Natural killer cell (primary cell): ENCODE measurements at places on chromosomes 2 and 18. TPM values are rescaled to one million over a fixed set of nuclear protein-coding genes. Genes with fewer than 3 reads are reported as not detected.

NAT8 gene
- total RNA-seq: not detected

FER1L5 gene
- total RNA-seq: not detected

DNA sequence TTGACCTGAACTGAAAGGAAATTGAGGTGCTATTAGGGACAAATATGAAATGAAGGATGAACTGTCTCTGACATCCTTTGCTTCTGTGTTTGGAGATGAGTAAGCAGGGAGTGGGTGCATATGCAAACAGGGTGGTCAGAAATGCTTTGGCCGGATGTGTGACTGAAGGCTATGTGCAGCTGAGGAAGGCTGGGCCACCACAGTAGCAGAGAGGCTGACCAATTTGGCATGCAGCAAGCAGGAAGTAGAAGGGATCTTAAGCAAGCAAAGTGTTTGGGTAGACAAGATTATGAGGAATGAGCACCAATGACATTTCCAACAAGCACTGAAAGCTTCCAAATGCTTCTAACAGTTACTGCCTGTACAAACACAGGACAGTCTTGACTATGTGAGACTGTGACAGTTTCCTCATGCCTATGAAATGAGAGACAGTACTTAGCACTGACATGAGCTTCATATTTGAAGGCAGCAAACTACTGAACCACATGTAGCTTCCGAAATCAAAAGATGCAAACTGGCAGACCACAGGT is 3.3 kb upstream of the ACTR3 start:
- DNase-seq: peak; percentile 45

DNA sequence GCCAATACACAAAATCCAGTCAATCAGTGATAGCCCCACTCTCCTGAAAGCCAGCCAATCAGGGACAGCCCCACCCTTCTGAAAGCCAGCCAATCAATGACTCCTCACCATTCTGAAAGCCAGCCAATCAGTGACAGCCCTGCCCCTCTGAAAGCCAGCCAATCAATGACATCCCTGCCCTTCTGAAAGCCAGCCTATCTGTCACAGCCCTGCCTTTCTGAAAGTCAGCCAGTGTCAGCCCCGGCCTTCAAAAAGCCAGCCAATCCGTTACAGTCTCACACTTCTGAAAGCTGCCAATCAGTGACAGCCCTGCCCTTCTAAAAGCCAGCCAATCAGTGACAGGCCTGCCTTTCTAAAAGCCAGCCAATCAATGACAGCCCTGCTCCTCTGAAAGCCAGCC is 95.9 kb upstream of the HDAC4 start:
- DNase-seq: no peak

- no peak for DNase-seq
Observed at GRCh38 chr2:43375746-43376522, 149.5 kb upstream of the ZFP36L2 start.

GRCh38 chr18:6871566-6871965 is 142.1 kb downstream of the ARHGAP28 start:
- no peak for DNase-seq

GRCh38 chr2:207833251-207833751 is 63.6 kb upstream of the FZD5 start:
- DNase-seq: no peak

DNA sequence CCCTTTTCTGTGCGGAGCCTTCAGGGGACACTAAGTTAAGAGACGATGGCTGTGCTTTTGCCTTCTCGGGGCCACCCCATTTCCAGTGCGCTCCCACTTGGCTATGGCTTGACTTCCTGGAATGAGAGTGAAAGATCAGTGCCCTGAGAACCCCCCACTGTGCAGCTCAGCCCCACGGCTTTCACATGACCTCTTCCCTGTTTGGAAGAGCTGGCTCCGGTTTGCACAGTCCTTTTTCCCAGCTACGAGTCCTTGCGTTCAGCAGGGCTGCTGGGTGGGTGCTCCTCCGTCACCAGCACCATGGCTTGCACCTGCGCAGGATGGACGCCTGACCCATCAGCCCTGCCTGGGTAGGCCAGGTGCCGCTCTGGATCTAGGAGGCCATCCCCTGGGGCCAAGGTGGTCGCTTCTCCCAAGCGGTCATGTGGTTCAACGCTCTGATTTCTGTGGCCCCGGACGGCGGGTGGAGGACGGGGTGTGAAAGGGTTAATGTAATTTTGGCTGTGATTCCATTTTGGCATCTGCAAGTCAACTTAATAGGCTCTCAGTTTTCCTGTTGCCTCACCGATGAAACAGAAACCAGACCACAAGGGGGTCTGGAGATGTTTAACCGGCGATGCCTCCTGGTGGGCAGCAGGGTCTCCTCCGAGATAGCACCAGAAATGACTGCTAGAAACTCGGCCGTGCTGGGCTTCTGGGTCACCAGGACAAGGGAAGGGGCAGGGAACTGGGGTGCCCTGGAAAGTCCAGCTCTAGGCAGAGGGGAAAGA is 113.1 kb upstream of the HAAO start:
- no peak for DNase-seq

DNA sequence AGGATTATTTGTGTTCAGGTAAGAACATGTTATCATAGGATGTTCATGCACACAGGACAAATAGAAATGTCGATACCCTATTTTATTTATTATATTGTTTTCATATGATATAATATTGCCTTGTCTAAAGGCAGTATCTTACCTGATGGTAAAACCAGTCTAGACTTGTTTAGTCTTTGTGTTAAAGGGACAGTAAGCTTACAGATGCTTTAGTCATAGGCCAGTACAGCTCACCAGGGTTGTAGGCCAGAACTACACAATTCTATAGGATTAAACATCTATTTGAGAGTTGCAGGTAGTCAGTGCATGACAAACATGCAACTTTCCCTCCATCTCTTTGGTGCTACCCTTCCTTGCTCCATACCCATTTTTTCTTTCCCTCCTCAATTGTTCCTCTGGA is 158.5 kb downstream of the GALNT3 start:
- no peak for DNase-seq
